ENCODE measurements at places on chromosomes 12 and 14.

DNA sequence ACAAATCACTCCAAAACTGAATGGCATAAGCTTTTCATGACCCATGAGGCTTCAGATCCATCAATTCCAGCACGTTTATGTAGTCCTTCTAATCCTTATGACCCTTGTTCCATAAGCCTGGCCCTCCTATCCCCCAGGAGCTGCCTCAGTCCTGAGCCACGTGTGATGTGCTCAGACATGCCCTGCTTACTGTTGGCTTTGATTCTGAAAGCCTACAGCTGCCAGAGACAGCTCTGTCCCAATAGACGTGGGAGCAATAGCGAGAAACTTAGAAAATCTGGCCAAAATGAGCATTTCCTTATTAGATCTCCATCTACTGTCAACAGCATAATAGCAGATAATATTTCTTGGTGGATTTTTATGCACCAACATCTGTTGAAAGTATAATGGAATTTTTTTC, 33.2 kb downstream of the DUSP6 start:
- no peak overlapping the region for H3K4me3 ChIP-seq
- DNase-seq = no peak
- H3K36me3 ChIP-seq = no peaks in the 10 kb centered on the region
- no peaks in the 10 kb centered on the region for H3K27me3 ChIP-seq

GRCh38 chr14:71716041-71716772, 216.0 kb upstream of the RGS6 start:
- peaks cover 13% of the 10 kb centered on the region for H3K4me1 ChIP-seq
- no peak overlapping the region for H3K27ac ChIP-seq
- H3K27me3 ChIP-seq = no peaks in the 10 kb centered on the region
- no peak for DNase-seq

- H3K36me3 ChIP-seq = no peaks in the 10 kb centered on the region
- DNase-seq = peak; percentile 40
- peak overlapping the region; percentile 88 for H3K27ac ChIP-seq
- peaks cover 18% of the 10 kb centered on the region for H3K4me1 ChIP-seq
- H3K4me3 ChIP-seq = no peak overlapping the region
Measured at GRCh38 chr12:96427269-96427729, 27.1 kb upstream of the CDK17 start.

- H3K4me1 ChIP-seq = no peaks in the 10 kb centered on the region
- DNase-seq = no peak
- H3K27ac ChIP-seq = no peak overlapping the region
- no peaks in the 10 kb centered on the region for H3K27me3 ChIP-seq
- H3K4me3 ChIP-seq = no peak overlapping the region
Measured at GRCh38 chr12:132066345-132066685, 77.8 kb downstream of the DDX51 start.

DNA sequence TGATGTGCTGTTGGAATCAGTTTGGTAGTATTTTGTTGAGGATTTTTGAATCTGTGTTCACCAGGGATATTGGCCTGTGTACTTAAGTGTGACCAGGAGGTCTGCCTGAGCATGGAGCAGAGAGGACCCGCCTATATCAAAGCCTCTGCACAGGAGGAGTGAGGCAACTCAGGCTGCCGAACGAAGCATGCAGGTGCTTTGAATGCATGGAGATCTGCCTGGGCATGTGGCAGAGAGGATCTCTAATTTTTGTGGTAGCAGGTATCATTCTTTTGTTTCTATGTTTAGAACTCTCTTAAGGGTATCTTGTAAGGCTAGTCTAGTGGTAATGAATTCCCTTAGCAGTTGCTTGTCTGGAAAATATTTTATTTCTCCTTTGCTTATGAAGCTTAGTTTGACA, 26.9 kb downstream of the RAB3IP start:
- no peak for DNase-seq
- no peak overlapping the region for H3K27ac ChIP-seq
- no peak overlapping the region for H3K4me3 ChIP-seq
- no peaks in the 10 kb centered on the region for H3K27me3 ChIP-seq
- no peaks in the 10 kb centered on the region for H3K4me1 ChIP-seq

GRCh38 chr12:38102197-38102596, 214.4 kb upstream of the ALG10B start:
- H3K27ac ChIP-seq = no peak overlapping the region
- H3K27me3 ChIP-seq = no peaks in the 10 kb centered on the region
- DNase-seq = no peak
- H3K4me3 ChIP-seq = no peak overlapping the region
- H3K4me1 ChIP-seq = no peaks in the 10 kb centered on the region

All from mesothelial cell of epicardium (in vitro differentiated cells).